ENCODE measurements at places on chromosomes 1 and 21.

DNA sequence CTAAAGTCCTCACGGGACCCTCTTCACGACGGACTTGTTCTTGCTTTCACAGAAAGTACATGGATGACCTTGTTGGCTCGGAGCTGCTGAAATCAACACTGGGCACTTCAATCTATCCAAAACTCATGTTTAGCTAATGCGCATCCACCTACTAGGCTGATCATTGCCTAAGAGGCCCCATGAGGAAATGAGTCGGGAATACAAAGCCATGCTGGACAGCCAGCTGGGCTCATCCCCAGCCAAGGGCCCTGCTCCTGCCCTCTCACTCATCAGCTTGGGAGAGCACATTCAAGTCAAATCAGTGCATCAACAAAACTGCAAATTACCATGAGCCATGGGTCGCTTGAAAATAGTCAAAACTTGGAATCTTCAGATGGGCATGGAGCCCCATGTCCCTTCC lies 14.8 kb upstream of the HEYL start:
- DNase-seq = peak; percentile 73

DNA sequence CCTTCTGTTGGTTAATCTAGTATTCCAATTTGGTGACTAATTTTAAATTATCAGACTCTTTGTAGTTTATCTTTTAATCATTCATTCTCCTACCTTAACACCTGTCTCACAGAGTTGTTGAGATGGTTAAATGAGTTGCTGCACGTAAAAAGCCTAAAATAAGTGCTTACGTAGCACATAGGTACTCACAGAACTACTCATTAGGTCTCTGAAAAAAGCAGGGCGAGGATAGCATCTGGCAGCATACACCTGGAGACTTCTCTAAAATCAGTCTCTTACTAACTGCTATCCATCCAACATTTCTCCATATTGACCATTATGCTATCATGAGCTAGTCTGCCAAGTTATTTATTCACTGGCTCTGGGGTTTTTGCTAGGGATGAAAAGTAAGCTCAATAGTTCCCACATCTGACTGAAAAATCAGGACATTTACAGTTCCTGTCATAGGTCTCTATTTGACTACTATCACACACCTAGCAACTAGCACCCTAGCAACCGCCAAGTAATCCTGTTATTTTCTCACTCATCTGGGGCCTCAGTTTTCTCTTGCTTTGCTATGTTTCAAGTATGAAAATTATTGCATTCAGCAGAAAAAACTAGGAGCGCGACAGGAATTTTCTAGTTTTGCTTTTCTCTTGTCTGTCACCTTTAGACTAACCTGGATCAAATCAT lies 11.2 kb downstream of the CSDE1 start:
- no peak for DNase-seq

- DNase-seq = no peak
Observed at GRCh38 chr1:209544098-209544497, 39.4 kb upstream of the CAMK1G start.

DNA sequence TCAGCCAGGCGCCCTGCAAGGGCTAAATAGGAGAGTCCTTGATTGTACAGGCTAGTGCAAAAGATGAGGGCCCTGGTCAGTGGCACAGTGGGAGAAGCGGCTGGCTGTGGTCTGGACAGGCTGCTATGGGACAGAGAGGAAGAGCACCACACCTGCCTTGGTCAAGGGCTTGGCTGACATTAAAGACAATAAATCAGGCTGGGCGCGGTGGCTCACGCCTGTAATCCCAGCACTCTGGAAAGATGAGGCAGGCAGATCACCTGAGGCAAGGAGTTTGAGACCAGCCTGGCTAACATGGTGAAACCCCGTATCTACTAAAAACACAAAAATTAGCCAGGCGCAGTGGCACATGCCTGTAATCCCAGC lies 62.9 kb downstream of the NID1 start:
- no peak for DNase-seq

DNA sequence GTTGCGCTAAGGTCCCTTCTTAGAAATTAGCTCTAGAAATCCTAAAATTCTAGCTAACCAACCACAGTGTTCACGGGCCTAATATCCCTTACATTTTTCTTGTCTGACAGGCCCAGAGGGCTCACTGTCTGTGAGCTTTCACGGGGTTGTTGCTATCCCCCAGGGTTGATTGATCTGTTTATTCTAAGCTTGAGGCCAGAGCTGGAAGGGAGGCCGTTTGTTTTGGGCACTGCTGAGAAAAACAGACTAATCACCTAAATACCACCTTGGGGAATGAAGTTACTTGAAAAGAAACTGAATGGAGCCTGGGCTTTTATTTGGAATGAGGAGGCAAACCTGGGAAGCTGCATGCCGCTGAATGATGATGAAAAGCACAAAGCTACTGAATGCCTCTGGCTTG lies 162.4 kb downstream of the KIF26B start:
- no peak for DNase-seq

- no peak for DNase-seq
Observed at GRCh38 chr1:37410815-37411214, 63.6 kb upstream of the ZC3H12A start.

- no peak for DNase-seq
Observed at GRCh38 chr1:117611121-117611601, 5.3 kb downstream of the TENT5C start.

- DNase-seq = no peak
Observed at GRCh38 chr1:48932366-48932765, 155.7 kb upstream of the BEND5 start.

GRCh38 chr1:44905276-44905675 lies 62.2 kb upstream of the PTCH2 start:
- no peak for DNase-seq

DNA sequence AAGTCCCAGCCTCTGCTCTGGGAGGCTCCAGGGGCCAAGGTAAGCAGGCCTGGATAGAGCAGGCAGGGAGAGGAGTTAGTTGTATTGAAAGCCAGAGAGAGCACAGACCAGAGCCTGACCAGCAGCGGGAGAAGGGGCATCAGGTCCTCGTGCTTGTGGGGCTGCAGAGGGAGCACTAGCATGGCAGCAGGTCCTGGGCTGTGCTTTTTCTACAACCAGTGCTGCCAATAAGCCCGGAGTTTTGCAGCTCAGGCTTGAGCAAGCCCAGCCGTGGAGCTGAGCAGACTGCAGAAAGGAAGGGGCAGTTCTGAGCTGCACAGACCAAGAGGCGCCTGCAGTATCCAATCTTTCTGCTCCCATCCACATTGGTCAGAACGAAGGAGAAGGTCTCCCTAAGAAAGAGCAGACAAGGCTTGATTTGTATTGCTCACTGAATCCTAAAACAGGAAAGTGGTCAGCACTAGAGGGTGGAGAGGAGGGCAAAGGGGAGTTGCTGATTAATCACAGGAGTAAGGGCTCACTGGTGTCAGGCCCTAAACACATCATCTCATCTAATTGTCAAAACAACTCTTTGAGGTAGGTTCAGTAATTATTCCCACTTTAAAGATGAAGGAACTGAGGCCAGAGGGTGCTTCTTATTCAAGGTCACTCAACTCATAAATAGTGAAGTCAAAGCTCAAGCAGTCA lies 2.7 kb downstream of the DENND2D start:
- no peak for DNase-seq

DNA sequence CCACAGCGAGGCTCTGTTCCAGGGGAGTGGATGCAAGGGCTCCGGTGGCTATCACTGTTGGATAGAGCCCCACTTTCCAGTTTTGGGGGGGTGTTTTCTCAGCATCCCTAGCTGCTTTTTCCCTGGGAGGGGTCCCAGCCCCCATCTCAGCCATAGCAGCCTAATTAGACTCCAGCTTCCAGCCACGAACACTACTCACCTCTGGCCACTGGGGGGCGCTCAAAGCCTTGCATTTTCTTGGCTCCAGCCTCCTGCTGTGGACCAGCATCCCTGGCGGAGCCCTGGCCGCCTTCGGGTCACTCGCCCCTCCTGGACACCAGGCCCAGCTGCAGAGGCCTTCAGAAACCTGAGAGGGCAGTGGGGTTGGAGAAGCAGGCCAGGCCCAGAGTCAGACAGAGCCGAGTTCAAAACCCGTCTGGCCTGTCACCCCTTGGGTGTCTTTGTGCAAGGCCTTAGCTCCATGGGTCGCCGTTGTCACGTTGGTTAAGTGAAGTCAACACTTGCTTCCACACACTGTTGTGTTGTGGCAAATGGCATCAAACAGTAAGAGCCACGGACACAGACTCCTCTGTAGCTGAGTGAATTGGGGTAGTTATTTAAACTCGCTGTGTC lies 93.5 kb upstream of the ACTL8 start:
- DNase-seq = peak; percentile 61

DNA sequence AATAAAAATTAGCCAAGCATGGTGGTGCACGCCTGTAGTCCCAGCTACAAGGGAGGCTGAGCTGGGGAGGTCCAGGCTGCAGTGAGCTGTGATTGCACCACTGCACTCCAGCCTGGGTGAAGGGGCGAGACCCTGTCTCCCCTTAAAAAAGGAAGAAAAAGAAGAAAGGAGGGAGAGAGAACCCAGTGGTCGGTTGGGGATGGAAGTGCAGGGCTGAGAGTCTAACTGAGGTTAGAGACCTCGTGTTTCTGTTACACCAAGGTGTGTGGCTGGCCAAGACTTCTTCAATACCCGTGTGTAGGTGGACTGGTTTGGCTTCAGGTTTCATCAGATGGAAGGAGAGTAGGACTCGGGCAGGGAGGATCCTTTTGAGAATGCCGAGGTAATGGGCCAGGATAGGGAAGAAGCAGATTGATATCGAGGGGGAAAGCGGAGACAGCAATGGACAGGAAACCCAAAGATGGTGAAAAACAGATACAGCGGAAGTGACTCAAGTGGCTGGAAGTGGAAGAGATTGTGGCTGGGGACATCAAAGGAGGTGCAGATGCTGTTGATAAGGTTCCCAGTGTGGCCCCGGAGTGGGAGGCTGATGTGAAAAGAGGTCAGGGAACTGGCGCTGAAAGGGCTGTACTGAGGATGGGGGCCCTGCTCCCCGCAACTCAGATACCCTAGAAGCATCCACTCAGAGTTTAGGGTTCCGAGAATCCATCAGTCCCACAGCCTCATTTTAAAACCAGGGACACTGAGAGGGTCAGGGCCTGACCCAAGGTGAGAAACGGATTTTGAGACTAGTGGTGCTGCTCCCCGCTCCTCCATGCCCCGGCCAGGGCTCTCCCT lies 681 bp upstream of the UBXN10 start:
- DNase-seq = no peak

- no peak for DNase-seq
Observed at GRCh38 chr1:102219463-102219862, 222.7 kb upstream of the OLFM3 start.

GRCh38 chr1:25246600-25247023 lies 642 bp downstream of the RSRP1 start:
- DNase-seq = peak; percentile 72

DNA sequence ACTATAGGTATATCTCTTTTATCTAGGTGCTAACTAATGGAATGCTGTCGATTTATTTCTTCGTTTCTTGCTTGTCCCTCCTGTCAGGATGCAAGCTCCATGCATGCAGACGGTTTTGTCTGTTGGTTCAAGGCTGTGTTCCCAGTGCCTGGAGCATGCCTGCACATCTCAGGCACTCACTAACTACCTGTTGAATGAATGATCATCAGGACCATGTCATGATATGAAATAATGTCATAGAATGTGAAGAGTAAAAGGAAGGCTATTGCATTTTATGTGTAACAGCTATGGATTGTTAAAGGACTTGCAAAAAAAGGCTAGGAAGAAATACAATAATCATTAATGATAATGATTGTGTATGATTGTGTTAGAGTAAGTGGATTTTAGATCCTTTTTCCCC lies 4.2 kb downstream of the GPR25 start:
- DNase-seq = no peak

GRCh38 chr1:14897997-14898645 lies 255.4 kb upstream of the TMEM51 start:
- DNase-seq = no peak

GRCh38 chr1:2544093-2544874 lies 11.9 kb upstream of the TNFRSF14 start:
- no peak for DNase-seq

DNA sequence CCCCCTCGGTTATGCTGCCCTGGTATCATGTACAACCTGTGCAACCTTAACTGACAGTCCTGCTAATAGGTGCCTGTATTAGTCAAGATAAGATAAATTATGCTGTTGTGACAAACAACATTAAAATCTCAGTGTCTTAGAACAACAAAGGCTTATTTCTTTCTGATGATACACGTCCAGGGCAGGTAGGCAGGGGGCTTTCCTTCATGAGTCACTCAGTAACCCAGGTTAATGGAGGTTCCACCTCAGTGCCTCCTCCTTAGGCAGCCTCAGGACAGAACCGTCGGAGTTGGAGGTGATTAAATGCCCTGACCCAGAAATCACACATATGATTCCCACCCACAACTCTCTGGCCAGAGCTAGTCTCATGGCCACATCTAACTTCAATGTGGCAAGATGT lies 94.6 kb upstream of the CASZ1 start:
- DNase-seq = no peak

DNA sequence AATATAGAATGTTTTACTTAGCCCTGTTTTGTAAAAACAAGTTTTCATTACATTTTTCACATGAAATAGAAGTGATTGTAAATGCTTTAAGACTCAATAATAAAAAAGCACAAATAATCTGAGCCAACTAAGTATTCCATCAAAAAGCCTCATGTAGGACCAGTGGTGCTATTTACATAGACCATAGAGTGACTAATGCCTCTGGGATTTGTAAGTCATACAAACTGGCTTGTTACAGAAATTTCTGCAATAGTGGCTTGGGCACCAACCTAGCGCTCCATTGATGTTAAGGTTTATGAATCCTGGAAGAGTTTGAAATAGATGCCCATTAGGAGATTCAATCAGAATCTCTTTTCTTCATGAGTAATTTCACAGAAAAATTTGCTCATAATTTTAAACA lies 31.9 kb downstream of the ZMYM1 start:
- DNase-seq = no peak

- DNase-seq = no peak
Observed at GRCh38 chr21:18617291-18617690, 213.7 kb upstream of the TMPRSS15 start.

- DNase-seq = peak; percentile 58
Observed at GRCh38 chr1:8239039-8239305, 78.9 kb upstream of the SLC45A1 start.

- DNase-seq = peak; percentile 94
Observed at GRCh38 chr1:234533975-234534876, 55.2 kb upstream of the TARBP1 start.

GRCh38 chr1:3584915-3585314 lies 26.4 kb downstream of the MEGF6 start:
- DNase-seq = no peak

Measured in psoas muscle (tissue), 8 donors.